ENCODE measurements at places on chromosomes 16 and 17.

DNA sequence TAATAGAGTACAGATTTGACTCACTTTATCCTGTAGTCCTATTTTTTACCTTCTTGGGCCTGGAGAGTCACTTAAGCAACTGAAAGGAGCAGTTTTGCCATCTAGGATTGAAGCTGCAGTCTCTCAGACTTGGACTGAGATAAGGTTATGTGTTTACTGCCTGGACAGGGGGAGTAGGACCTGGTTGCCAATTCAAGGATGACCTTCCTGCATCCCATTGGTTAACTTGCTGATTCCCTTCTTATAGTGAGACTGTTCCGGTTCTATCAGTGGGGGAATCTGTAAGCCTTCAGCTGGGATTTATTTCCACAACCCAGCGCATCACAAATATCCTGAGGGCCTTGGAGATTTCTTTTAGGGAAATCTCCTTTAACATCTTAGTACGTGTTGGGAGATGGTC is 2.9 kb downstream of the UBN1 start:
- DNase-seq = no peak

- peak; percentile 67 for DNase-seq
Measured at GRCh38 chr16:82782715-82783251, 156.0 kb downstream of the CDH13 start.

- no peak for DNase-seq
Measured at GRCh38 chr17:13822700-13823099, 221.0 kb upstream of the HS3ST3A1 start.

- DNase-seq = peak; percentile 30
Measured at GRCh38 chr16:80125677-80126076, 415.1 kb upstream of the DYNLRB2 start.

DNA sequence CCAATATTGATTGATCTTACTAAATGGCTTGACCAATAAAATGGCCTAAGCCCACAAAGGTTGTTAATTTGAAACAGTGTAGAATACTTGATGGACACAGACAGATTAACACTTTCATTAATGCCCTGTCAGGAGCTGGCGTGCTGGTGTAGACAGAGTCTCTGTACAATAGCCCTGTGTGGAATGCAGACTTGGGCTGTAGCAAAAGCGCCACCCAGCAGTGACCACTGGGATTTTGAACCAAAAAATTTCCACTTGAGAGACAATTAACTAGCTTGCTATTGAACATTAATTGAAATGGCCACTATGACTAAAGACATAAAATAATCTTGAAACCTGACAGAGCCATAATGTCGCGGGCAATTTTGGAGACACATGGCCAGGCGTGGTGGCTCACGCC is 19.7 kb upstream of the GUCY2D start:
- DNase-seq = no peak

- DNase-seq = no peak
Measured at GRCh38 chr17:63035695-63036094, 69.7 kb downstream of the TANC2 start.

DNA sequence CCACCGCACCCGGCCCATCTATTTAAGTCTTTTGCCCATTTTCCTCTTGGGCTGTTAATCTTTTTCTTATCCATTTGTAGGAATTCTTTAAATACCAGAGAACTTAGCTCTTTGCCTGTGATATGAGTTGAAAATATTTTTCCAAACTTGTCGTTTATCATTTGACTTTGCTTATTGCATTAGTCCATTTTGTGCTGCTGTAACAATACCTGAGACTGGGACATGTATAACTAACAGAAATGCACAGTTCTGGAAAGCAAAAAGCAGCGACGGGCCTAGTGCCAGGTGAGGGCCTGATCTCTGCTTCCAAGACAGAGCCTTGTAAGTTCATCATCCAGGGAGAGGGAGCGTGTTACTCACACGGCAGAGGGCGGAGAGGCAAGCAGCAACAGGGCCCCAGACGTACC is 25.6 kb upstream of the BHLHA9 start:
- DNase-seq = peak; percentile 90

Data from muscle of leg (tissue), 16 donors.